NCI-H2081 (cell line): ENCODE measurements at places on chromosomes 1 and 21.
A peak's percentile ranks its signal among the peaks of the same experiment; 100 is the strongest.

DNA sequence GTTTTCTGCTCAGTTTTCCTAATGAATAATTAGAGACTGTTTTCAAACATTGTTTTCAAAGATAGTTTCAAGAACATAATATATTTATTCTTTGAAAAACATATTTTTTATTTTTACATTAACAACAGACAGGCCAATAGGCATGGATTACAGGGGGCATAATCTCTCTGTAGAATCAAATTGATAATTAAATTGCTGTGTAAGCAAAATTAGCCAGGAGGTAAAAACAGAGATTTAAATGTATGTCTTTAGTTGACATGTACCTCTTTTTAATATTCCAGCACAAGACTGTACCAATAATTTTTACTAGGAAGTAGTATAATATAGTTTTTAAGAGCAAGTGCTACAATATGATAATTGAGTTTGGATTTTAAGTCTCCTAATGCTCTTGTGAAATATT, 1444.5 kb downstream of the BRINP3 start:
- DNase-seq, result no peak

GRCh38 chr1:36743286-36744005, 260.7 kb upstream of the CSF3R start:
- DNase-seq, result no peak

DNA sequence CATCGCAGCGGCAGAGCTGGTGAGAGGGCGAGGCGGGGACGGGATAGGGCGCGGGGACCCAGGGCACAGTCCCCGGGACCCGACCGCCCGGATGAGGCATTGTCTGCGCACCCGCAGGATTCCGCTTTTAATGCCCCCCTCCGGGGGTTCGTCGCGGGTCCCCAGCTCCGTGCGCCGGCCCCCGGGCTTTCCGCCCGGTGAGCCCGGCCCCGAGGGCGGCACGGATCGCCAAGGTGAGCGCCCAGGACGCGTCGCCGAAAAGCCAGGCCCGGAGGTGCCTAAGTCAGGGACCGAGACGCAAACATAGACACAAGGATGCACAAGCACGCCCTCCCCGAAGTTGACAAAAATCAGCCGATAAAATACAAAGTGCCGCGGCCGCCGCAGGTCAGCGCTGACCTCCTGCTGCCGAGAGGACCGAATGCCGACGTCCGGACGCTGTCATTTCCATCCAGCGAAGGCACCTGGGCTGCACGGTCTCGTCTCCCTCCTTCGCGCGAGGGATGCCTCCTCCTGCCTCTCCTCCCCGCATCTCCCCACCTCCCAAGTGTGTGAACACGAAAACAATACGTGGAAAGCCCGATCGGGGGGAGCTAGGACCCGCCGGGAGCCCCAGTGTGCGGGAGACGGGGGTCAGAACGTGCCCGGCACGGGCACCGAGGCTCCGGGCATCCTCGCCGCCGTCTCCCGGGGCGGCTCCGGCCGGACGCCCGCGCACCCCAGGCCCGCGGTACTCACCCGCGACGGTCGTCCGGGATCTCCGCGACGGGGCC, 101.1 kb upstream of the SOD1 start:
- DNase-seq, result peak; percentile 55

DNA sequence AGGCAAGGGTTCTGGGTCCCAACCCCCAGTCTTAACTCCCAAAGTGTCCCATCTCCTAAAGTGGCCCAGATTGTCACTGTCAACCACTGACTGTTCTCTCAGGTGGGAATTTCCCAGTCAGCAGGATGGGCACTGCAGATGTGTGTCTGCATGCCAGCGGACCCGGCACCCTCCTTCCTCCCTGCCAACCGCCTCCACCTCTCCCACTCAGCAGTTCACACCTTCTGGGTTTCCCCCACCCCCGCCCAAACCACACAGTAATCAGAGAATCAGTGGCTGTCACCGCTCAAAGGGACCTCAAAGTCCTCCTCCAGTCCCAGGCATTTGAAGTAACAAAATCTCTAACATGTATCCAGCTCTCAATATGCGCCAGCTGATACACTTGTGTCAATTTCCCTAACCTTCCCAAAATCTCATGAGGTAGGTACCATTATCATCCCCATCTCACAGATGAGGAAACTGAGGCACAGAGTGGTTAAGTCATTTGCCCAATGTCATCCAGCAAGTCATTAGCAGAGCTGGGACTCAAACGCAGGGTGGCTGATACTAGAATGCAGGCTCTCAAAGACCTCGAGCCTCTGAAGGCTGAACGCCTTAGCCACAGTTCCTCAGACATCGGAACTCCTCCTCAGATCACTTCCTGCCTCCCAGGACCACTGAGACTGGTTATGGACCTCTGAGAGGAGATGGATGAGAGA, 4.8 kb downstream of the RUNX3 start:
- no peak for DNase-seq

GRCh38 chr1:111597426-111597825, 22.2 kb upstream of the RAP1A start:
- DNase-seq, result no peak

GRCh38 chr1:9850442-9851162, 26.8 kb upstream of the CLSTN1 start:
- DNase-seq, result no peak

DNA sequence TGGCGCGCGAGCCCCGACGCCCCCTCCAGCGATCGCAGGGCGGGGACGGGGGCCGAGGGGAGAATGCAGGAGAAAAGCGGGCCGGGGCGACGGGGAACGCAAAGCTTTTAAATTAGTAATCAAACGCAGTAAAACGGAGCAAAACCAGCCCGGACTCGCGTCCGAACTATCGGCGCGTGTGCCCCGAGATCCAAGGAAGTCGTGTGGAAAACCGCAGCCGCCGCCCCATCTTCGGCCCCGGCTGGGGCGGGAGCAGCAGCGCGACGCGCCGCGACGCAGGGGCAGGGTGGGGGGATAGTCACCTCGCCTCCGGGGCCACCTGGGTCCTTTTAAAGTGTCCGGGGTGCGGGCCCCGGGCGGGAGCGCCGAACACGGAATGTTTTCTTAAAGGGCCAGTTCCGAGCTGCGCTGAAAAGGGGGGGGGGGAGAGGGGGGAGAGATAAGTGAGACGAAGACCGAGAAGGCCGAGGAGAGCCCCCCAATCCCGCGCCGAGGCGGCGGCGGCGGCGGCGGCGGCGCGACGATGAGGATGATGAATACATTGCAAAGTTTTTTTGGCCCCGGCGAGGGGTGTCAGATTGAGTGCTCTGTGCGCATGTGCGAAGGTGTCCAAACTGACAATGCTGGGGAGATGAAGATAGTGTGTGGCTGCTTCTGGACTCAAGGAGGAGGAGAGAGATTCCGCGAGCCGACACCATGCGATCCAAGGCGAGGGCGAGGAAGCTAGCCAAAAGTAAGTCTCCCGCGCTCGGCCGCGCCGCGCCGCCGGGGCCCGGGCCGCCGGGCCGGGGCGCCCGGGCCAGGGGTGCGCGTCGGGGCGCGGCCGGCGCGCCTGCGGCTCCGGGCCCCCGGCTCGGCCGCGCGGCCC, at the start of gene PRDM16:
Gene PRDM16 (plus strand): TSS at position 640 of the 868 bp plus-strand sequence. CDS start 57 bp downstream, at position 697.
- no peak for DNase-seq

GRCh38 chr1:26368486-26368885, 4.1 kb downstream of the ZNF683 start:
- DNase-seq, result no peak

- no peak for DNase-seq
These were observed at the start of gene KISS1 for GRCh38 chr1:204196068-204196795. KISS1 (minus strand) TSS chr1:204196491; CDS start chr1:204192876, 3,615 bp downstream.

DNA sequence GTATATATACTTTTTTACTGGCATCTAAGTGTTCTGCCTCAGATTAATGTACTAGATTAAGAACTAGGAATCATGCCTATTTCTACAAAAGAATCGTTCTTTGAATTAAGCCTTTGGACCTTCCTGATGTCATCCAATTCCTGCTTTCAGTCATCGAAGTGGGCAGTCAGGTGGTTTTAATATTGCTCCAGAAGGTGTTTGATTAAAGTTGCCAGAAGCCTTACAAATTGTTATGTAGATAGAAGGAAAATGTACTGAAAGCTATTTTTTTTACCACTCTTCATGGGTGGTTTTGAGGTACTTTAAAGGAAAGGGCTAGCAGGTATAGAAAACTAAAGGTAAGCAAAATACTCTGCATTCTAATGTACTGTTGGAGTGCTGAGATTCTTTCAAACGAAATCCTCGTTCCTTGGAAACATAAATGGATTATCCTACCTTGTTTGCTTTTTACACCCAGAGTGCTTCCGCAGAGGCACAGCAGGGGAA, 716 bp downstream of the CTBS start:
- DNase-seq, result no peak

DNA sequence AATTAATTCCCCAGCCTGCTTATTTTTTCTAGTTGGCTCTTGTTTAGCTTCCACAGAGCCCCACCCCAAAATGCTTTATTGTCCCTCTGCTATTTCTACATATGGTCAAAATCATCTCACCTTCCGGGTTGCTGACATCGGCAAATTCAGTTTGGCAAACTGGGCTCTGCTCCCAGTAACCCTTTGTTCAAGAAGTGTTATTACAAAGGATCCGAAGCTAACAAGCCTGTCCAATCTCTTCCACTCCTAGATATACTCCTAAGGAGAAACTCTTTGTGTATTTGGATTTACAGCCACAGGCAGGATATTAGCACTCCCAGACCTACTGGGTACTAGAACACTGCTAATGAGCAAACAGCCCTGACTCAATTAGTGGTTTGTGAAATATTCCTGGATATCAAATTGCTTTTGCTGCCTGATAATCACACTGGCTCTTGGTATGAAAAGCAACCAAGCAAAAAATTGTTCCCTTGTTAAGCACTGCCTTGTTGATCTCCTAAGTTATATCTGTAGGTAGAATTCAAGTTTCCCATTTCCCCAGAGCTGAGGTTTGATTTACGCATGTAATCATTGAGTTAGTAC, 4.0 kb downstream of the JUN start:
- DNase-seq, result peak; percentile 94

DNA sequence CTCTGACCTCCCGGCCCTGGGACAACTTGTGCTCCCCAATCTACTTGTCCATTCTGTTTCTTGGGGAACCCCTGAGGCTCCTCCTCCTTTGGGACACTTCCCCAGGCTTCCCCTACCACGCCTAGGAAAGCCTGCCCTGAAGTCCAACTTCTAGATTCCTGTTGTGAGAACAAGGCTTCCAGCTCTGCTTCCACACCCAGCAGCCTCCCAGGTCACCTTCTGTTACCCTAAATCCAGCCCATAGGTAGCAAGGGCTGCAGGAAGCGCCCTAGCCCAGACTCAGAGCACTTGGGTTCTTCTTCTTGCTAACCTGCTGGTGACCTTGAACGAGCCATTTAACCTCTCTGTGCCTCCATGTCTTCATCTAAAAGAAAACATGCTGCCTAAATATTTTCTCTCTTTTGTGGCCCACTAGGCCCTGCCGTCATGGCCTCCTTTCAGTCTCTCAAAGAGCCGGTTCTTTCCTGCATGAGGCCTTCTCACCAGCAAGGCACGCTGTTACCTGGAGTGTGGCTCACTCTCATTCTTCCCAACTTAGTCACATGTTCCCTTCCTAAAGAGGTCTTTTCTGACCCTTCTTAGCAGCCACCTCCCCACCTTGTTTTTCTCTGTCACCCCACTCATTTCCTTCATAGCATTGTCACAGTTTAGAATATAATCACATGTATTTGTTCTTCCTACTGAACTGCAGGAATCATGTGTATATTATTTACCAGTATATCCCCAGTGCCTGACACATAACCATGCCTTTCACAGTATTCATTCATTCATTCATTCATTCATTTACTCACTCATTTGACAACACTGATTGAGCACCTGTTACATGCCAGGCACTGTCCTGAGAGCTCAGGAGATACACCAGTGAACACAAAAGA, 1.4 kb downstream of the CAPN2 start:
- DNase-seq, result no peak

- DNase-seq, result peak; percentile 61
These were observed 43.3 kb upstream of the LPAR3 start for GRCh38 chr1:84936116-84936810.

- no peak for DNase-seq
These were observed 17.1 kb upstream of the KIF1B start for GRCh38 chr1:10193288-10193687.

GRCh38 chr21:38077569-38077968, 161.3 kb upstream of the KCNJ6 start:
- DNase-seq, result no peak

GRCh38 chr1:5770981-5771765, 221.1 kb downstream of the NPHP4 start:
- DNase-seq, result no peak
